Left ventricle myocardium inferior (tissue), 1 donor: ENCODE measurements at places on chromosomes 2 and 18.

DNA sequence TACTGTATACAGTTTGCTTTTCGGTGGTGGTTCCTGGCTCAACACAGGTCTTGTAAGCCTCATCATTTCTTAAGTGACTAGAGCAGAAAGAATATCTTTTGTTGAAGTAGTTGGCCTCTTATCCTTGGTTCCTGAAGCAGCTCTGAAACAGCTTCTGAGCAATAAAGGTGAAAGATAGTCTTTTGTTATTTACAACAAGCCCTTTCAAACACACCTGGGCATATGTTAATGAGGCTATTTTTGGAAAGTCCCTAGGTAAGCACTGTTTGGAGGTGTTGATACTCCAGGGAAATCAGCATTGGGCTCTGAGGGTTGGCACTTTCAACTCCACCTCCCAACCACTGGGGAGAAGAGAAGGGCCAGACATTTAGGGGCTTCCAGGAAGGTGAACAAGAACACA lies 211.0 kb downstream of the MCFD2 start:
- no peak for DNase-seq

- DNase-seq: no peak
These were observed 3.3 kb downstream of the RNF152 start for GRCh38 chr18:61889541-61889940.

DNA sequence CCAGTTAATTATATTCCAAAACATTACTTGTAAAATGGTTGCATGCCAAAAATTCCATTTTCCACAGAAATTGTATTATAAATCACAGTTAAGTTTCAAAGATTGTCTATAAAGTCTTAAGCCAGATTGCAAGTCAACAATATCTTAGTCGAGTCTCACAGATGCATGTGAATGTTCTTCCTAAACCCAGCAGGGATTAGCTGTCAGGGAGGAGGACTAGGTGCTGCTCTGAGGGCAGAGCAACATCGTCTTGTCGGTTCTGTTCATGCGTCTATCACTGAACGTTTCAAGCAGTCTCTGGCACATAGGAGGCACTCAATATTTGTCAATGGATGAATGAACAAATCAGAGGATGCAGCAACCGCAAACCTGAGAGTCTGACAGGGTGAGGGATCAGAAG lies 27.0 kb downstream of the EPB41L3 start:
- DNase-seq: no peak

DNA sequence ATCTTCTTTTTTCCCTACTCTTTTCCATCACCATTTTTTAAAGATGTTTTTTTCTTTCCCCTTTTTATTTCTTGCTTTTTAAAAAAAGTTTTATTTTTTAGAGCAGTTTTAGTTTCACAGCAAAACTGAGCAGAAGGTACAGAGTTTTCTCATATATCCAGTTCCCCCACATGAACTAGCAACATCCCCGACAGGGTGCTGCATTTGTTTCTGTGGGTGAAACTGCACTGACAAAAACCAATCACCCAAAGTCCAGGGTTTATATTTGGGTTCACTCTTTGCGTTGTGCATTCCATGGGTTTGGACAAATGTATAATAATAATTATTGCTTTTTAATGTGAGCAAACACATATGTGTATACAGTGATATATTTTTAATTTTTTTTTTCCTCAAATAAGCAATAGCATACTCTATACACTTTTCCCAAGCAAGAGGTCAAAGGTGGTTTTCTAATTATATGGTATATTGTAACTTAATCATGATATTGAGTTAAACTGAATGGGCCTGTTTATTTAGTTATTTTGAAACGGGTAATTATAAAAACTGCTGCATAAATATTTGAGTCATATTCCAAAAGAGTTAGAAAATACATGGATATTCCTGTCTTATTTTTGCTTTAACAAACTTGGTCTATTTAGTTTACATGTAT lies 50.3 kb downstream of the NCK2 start:
- no peak for DNase-seq
